ENCODE measurements at places on chromosomes 3 and 15. TPM values are rescaled to one million over a fixed set of nuclear protein-coding genes. Genes with fewer than 3 reads are reported as not detected.

GABRB3 gene
- under 0.01 TPM for total RNA-seq

ZCWPW2 gene
- total RNA-seq: 0.74 TPM

CHRM5 gene
- not detected for total RNA-seq

SSUH2 gene
- under 0.01 TPM for total RNA-seq

GRM7 gene
- not detected for total RNA-seq

NMNAT3 gene
- total RNA-seq: 0.84 TPM

PLCH1 gene
- 0.30 TPM for total RNA-seq

TXNRD3 gene
- total RNA-seq: 6.1 TPM

LEKR1 gene
- total RNA-seq: 0.45 TPM

POC1A gene
- 31.1 TPM for total RNA-seq

CDHR4 gene
- total RNA-seq: not detected

KLHL40 gene
- total RNA-seq: not detected

SLC28A2 gene
- total RNA-seq: not detected

ATP13A5 gene
- total RNA-seq: not detected

CCDC39 gene
- not detected for total RNA-seq

Data from bronchus fibroblast of lung (primary cell).